Stimulated activated CD8-positive, alpha-beta memory T cell treated with anti-CD3 and anti-CD28 coated beads, Interleukin-4, amount 100 ng/mL, for 48 hours (primary cell): ENCODE measurements at places on chromosomes 11 and 22.

- no peak for DNase-seq
These were observed 67.4 kb downstream of the SPECC1L start for GRCh38 chr22:24337894-24338645.

- peak; percentile 72 for DNase-seq
These were observed 4.7 kb upstream of the SHISA8 start for GRCh38 chr22:41919357-41920224.

GRCh38 chr11:121553806-121554205 lies 101.0 kb upstream of the SORL1-AS1 start:
- DNase-seq: no peak

- peak; percentile 43 for DNase-seq
These were observed 47.7 kb upstream of the PPP6R3 start for GRCh38 chr11:68412593-68413475.
